CD4-positive, alpha-beta T cell treated with Interleukin-4 for 1 hour (primary cell): ENCODE measurements at places on chromosomes 7 and 10.

GRCh38 chr7:131556909-131557651, 652 bp upstream of the PODXL start:
- no peak for DNase-seq

DNA sequence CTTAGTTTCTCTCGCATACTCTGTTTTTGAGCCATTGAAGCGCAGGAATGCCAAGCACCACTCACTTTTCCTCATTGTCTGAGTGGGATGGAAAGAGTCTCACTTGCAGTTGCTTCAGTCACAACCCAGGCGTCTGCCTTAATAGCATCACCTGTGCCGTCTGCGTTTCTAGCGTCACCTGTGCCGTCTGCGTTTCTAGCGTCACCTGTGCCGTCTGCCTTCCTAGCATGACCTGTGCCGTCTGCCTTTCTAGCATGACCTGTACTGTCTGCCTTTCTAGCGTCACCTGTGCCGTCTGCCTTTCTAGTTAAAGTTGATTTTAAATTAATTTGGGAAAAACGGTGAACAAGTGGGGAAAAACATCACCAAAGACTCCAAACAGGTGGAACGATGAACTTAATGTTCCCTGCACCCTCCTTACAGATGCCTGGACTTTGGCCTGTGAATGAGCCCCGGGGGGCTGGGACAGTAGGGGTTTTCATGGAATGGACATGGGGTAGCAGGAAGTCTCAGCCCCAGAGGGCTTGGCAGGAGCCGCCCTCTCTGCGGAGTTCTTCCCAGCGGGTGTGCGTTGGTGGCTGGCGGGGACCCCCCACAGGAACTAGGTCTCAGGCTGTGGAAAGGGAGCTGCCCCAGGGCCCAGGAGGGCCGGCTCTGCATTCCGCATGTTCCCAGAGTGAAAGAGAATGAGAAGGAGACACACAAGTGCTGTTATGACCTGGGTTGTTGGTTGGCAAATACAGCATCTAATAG, 3.5 kb downstream of the ZNF511 start:
- no peak for DNase-seq

DNA sequence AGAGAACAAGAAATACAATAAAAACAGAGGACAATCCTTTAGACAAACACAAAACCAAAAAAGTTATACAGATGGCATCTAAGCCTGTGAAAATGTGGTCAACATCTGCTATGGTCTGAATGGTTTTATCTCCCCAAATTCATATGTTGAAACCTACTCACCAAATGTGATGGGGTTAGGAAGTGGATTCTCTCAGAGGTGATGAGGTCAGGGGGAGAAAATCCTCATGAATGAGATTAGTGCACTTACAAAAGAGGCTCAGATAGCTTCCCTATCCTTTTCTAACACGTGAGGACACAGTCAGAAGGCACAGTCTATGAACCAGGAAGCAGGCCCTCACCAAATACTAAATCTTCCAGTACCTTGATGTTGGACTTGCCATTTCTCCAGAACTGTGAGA, 147.8 kb upstream of the GPR22 start:
- no peak for DNase-seq

- DNase-seq: no peak
Observed at GRCh38 chr10:98173260-98173659, 38.8 kb downstream of the R3HCC1L start.

DNA sequence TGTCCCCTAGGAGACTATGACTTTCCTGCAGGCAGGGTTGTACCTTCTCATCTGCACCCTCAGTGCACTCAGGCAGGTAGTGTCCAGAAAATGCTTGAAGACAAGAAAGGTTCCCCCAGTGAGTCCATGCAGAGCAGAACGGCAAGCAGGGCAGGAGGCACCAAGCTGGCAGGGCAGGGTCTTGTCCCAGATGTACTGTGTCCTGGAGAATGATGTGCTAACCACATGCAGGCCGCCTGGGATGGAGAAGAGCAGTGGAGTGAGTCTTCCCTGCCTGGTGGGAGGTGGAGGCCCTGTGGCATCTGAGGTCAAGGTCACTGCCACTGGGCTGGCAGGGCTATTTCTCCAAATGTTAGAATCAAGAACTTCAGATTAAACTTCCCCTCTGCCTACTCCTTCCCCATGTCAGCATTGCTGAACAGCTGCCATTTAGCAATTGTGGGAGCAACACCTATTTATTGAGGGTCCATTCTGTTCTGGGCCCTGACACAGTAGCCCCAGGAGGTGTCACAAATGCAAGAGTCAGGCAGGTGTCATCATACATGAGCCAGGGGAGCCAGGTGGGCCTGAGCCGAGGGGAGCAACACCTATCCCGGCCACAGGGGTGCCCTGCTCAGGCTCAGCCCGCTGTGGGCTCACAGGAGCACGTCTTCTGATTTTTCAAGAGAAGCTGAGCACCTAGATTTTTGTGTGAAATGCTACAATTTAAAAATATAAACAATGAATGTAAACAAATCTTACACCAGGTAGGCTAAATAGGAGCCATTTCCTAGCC, 34.1 kb downstream of the PTPRE start:
- no peak for DNase-seq

GRCh38 chr7:99440195-99440594, 1.5 kb downstream of the CPSF4 start:
- no peak for DNase-seq

- DNase-seq: no peak
Observed at GRCh38 chr7:18505870-18506460, 10.4 kb downstream of the HDAC9 start.

GRCh38 chr7:70838292-70838907, 293.5 kb upstream of the GALNT17 start:
- no peak for DNase-seq

GRCh38 chr7:3683546-3684539, 382.8 kb downstream of the SDK1 start:
- no peak for DNase-seq

- no peak for DNase-seq
Observed at GRCh38 chr10:84805149-84805548, 476.8 kb downstream of the CCSER2 start.

DNA sequence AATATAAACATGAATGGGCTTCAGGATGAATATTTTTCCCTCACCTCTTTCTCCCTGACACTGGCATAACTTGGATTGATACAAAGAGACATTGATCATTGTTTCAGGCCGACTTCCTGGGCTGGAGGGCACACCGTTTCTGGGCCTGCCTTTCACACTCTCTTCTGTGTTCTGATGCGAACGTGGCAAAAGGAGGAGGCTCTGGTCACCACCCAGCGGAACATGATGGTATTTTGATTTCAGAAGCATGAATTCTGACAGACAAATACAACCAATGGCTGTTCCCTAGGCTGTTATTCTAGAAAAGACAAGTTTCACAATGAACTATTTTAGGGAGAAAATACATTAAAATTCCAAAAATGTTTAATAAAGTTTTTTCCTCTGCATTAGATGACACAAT, 534.5 kb upstream of the MKI67 start:
- DNase-seq: no peak

GRCh38 chr7:149334219-149334618, 72.2 kb downstream of the ZNF783 start:
- no peak for DNase-seq

- DNase-seq: no peak
Observed at GRCh38 chr10:70915206-70915605, 26.8 kb upstream of the PCBD1 start.

- no peak for DNase-seq
Observed at GRCh38 chr7:121428855-121429489, 32.9 kb upstream of the FAM3C start.

- DNase-seq: peak; percentile 54
Observed at GRCh38 chr10:76036111-76036940, 604.9 kb downstream of the LRMDA start.

GRCh38 chr7:13179011-13179582, 491.7 kb downstream of the ARL4A start:
- DNase-seq: no peak

- DNase-seq: no peak
Observed at GRCh38 chr7:134512271-134512670, 15.1 kb upstream of the AKR1B10 start.

GRCh38 chr10:131833446-131834080, 67.2 kb upstream of the PPP2R2D start:
- no peak for DNase-seq

- DNase-seq: no peak
Observed at GRCh38 chr10:65620404-65621048, 1305.3 kb upstream of the LRRTM3 start.

DNA sequence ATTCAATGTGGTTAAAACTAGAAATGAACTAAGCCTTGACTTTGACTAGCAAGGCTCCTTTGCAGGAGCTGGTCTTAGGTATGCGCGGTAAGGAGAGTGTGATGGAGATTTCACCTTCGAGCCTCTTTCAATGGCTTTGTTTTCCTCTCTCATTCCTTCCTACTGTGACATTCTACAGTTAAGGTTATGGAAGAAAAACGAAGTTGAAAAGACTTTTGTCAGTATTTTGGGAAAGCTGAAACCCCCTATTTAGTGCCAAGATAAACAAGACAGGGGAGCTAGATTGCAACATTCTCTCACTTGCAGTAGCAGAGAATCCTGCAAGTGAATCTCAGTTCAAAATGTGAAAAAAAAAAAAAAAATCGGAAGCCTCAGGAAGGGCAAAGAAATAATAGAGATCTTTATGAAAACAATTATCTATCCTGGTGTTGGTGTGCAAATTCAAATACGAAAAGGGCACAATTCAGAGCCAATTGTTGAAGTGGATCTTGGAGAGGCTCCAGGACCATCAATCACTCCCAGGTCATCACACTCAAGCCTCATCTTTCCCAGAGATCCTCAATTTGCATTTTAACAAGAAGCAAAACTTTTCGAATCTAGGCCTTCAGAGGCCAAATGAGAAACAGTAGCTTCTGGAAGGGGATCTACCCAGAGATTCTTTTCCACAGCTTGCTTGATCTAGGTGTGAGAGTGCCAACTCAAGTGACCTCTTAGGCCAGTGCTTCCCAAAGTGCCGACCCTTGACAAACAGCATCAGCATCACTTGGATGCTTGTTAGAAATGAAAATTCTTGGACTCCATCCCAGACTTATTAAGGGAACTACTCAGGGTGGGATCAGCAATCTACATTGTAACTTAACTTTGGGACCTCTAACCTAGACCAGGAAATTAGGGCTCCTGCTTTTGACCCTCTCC, 163.8 kb downstream of the INHBA start:
- DNase-seq: no peak

- DNase-seq: no peak
Observed at GRCh38 chr7:15239801-15240200, 322.0 kb downstream of the AGMO start.

- no peak for DNase-seq
Observed at GRCh38 chr10:42149027-42149700, 489.2 kb downstream of the ZNF33B start.

DNA sequence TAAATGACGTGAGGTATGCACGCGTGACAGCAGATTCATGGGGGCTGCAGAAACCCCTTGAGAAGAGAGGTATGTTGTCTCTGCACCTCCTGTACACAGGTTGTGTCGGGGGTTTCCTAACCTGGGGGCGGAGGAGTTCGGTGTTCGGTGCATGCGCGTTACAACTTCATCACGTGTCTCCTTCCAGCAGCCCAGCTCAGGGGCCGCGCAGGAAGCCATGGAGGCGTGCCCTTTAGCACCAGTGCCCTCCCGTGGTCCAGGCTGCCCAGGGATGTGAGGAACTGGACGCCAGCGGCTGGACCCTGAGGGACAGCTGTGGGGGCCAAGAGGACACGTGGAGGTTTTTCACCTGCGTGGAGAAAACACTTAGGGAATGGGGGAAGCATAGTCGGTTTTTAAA, 186.4 kb downstream of the EBF3 start:
- no peak for DNase-seq

DNA sequence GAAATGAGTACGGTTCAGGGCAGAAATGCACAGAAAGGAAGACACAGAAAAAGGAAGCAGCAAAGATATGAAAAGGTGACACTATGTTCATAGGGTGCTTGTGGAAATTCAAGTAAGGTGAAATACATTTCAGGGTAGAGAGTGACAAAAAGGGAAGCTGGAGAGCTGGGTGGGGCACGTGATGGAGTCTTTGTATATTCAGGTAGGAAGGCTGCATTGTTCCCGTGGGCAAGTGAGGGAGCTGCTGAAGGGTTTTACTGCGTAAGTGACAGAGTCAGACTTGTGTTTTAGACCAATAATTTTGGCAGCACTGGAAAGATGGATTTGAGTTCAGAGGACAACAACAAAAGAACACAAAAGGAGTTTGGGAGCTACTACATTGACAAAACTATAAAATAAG, 35.3 kb upstream of the ANK3 start:
- DNase-seq: no peak

GRCh38 chr7:125147047-125147446, 217.4 kb upstream of the POT1 start:
- DNase-seq: no peak

GRCh38 chr10:109919220-109919619, 4.1 kb downstream of the XPNPEP1 start:
- no peak for DNase-seq

GRCh38 chr10:6543431-6544005, 36.6 kb downstream of the PRKCQ start:
- peak; percentile 87 for DNase-seq

DNA sequence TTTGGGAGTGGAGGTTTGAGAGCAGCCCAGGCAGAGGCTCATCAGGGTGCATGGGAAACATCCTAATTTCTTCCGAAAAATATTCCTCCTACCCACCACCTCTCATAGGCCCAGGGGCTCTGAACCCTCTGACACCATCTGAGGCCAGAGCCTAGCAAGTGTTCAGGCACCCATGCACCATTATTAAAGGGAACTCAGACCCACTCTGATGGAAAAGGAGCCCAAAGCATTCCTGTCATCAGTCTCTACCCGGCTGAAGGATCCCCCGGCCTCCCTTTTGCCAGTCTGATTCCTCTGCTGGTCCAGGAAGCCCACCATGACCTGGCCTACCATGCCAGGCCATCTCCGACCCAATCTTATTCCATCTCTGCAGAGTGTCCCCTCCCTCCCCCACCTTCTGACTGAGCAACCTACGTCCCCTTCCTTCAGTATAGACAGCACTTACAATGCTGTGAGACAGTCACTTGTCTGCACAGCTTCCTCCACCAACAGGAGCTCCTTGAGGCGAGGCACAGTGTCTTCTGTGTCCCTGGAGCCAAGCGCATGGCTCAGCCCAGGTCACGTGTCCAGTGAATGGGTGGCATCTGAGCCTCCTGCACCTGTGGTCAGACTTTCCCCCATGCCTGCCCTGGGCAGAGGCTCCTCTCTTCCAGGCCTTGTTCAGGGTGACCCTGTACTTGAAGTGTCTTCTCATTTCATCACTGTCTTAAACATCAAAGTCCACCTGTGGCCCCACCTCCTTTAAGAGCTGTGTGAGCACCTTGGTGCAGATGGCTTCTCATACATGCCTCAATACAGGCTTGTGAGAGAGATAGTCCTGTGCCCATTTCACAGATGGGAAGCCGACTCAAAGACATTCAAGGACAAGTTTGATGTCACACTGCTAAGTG, 889 bp upstream of the GPR15LG start:
- no peak for DNase-seq

DNA sequence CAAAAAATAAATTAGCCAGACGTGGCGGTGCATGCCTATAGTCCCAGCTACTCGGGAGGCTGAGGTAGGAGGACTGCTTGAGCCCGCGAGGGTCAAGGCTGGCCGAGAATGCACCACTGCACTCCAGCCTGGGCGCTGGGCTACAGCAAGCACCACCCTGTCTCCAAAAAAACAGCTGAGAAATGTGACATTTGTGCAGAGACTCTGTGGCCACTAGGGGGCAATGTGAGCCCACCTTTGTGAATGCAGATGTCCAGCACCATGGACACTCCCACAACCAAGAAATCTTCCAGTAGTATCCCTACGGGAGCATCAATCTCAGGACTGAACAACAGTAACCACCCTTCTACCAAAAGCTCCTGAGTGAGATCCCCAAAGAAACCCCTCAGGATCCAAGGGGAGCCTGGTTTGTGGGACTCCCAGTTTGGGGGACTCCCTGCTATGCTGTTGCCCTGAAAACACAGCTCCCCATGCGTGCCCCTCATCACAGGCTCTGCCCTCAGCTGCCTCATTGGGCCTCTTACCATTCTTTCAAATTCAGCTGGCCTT, 6.2 kb upstream of the AHCYL2 start:
- DNase-seq: peak; percentile 83
